ENCODE measurements at places on chromosomes 2 and 18.

- no peak for DNase-seq
Measured at GRCh38 chr18:54558609-54559585, 32.1 kb upstream of the DYNAP start.

DNA sequence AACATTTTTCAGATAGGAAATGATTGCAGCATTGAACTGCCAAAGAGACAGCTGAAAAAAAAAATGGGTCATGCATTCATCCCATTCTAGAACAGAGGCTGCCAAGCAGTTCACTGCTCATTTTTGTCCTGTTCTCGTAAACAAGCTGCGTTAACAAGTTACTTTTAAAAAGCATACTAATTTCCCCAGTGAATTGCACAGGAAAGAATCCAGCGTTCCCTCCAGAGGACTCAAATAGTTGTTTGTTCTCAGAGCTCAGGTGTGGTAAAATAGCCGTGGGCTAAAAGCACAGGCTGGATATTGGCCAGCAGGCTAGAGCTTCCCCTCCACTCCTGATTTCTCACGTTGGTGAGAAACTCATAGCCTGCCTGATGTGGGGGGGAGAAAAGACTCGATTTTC is 76.1 kb upstream of the AQP4 start:
- DNase-seq: no peak

DNA sequence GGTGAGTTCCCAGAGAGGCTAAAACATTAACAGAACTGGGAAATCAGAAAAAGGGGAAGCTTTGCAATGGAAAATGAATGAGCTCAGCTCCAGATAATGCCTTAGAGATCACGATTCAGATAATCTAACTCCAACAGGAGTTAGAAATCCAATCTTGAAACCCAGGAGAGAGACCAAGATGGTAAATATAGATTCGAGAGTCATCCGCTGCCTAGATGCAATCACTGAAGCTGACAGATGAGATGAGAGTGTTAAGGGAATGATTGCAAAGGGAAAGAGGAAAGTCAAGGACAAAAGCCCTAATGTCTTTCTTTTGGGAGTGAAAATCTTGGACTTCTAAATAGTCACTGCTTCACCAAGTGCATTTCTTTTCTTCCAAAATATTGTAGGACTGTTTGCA is 722.0 kb downstream of the EPHA4 start:
- DNase-seq: no peak

DNA sequence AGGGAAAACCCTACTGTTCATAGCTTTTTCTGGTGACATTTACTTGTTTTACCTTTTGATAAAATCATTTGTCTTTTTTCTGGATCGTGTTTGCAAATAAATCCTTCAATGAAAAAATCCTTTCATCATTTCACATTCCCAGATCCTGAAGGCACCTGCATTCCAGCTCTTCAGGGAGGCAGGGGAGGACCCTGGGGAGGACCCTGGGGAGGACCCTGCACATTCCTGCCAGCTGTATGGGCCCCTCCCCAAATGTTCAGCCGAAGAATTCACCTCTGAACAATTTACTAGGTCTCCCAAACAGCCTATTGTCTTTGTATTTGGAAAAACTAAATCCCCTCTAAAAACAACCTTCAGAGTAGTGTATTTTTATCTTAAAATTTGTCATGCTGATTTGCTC is 558.4 kb upstream of the ID2 start:
- no peak for DNase-seq

- no peak for DNase-seq
Measured at GRCh38 chr2:120210270-120210693, 12.9 kb downstream of the TMEM185B start.

GRCh38 chr18:62128157-62128556 is 58.7 kb downstream of the PIGN start:
- no peak for DNase-seq

GRCh38 chr18:7681298-7681697 is 114.2 kb downstream of the PTPRM start:
- DNase-seq: no peak

- no peak for DNase-seq
Measured at GRCh38 chr2:88638743-88639142, 11.5 kb upstream of the EIF2AK3 start.

DNA sequence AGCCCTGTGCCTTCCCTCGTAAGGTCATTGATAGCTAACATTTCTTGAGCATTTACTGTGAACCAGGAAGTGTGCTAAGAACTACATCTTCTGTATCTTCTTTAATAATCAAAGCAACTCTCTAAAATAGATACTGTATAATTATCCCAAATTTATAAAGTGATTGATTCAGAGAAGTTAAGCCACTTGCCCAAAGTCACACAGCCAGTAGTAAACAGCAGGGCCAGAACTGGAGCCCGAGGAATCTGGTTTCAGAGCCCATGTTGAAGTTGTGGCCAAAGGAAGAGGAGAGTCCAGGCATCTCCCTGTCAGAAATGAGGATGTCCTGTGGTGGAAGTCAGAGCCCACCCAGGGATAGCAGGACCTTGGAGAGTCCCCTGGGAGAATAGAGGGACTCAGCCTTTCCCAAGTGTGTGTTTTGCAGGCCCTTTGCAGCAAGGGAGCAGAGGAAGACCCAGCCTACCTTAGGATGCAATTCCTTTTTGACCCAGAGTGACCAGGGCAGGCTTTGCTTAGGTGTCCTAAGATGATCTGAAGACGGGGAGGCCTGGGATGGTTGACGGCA is 134.2 kb downstream of the DYSF start:
- no peak for DNase-seq

GRCh38 chr2:69217333-69218080 is 169.5 kb downstream of the GFPT1 start:
- DNase-seq: no peak

- DNase-seq: peak; percentile 90
Measured at GRCh38 chr18:12456441-12456840, 48.7 kb downstream of the PRELID3A start.

DNA sequence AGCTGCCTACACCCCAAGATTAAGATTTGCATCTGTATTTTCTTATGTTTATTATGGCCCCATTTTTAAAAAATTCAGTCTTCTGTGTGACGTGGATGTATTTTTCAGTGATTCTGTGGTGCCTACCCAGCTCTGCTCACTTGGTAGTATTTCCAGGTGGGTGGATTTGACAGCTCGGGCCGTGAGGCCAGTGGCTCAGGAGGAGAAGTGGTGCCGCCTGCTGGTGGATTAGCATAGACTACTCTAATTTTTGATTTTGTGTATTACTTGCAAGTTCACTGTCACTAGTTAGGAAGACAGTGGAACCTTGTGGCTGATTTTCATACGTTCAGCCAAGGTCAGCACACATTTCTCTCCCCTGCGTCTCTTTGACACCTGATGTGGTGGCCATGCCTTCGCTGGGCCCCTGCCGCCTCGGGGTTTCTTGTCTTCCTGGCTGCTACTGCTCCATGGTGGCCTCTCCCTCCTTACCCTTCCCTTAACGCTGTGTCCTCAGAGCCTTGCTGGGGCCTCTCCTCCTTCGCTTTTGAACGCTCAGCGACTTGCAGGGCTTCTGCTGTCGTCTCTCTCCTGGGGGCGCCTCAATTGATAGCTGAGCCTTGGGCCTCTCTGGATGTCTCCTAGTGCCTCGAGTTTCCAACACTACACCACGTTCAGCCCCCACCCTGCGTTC is 89.4 kb downstream of the DGKD start:
- DNase-seq: no peak

- no peak for DNase-seq
Measured at GRCh38 chr2:192288295-192288694, 93.6 kb upstream of the TMEFF2 start.

DNA sequence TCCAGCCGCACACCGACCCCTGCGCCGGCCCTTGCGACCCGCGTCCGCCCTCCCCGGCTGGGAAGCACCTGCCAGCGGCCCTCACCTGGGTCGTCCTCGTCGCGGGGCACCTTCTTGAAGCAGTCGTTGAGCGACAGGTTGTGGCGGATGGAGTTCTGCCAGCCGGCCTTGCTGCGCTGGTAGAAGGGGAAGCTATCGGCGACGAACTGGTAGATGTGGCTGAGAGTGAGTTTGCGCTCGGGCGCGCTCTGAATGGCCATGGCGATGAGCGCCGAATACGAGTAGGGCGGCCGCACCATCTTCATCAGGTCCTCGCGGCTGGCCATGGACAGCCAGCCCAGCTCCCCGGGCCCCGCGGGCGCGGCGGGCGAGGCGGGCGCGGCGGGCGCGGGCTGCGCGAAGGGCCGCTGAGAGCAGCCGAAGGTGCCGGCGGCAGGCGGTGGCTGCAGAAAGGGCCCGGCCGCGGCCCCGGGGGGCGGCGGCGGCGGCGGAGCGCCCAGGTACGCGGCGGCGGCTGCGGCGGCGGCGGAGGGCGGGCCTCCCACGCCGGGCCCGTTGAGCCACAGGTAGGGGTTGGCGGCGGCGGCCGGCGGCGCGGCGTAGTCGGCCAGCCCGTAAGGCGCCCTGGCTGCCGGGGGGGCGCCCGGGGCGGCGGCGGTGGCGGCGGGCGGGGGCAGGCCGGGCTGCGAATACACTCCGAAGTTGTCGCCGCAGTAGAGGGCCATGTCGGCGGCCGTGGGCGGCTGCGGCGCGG is 505 bp downstream of the FOXI3 start:
- no peak for DNase-seq

GRCh38 chr2:177263451-177264208 is 897 bp downstream of the NFE2L2 start:
- DNase-seq: peak; percentile 78

DNA sequence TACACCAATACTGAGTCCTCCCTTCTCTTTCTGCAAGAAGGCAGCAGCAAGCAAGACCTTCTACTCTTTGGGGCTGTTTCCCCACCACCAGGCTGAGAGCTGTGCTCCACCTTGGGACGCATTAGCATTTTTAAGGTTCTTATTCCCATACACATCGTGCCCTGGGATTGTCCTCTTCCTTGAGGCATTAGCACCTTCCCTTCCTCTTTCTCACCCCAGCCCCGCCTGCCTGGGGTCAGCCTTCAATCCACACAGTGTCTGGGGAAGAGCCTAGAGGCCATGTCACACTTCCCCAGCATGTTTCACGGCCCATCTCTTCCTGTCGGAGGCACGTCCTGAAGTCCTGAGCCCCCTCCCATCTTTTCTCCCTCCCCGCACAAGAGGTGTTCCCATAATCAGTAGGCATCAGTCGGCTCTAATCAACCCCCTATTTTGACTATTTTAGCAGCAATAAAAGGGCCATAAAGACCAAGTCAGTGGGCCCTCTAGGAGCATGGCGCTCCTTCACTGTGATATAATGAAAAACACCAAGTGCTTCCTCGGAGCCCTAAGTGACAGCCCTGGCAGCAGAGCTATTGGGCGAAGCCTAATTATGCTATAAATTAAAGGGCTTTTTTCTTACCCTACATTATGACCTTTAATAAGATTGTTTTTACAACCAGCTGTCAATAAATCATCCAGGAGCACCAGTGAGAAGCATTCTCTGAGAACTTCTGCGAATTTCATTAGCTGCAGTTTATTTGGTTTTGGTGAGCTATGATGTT is 55.0 kb upstream of the PKDCC start:
- DNase-seq: no peak

GRCh38 chr2:21254170-21254965 is 130.6 kb downstream of the TDRD15 start:
- no peak for DNase-seq

DNA sequence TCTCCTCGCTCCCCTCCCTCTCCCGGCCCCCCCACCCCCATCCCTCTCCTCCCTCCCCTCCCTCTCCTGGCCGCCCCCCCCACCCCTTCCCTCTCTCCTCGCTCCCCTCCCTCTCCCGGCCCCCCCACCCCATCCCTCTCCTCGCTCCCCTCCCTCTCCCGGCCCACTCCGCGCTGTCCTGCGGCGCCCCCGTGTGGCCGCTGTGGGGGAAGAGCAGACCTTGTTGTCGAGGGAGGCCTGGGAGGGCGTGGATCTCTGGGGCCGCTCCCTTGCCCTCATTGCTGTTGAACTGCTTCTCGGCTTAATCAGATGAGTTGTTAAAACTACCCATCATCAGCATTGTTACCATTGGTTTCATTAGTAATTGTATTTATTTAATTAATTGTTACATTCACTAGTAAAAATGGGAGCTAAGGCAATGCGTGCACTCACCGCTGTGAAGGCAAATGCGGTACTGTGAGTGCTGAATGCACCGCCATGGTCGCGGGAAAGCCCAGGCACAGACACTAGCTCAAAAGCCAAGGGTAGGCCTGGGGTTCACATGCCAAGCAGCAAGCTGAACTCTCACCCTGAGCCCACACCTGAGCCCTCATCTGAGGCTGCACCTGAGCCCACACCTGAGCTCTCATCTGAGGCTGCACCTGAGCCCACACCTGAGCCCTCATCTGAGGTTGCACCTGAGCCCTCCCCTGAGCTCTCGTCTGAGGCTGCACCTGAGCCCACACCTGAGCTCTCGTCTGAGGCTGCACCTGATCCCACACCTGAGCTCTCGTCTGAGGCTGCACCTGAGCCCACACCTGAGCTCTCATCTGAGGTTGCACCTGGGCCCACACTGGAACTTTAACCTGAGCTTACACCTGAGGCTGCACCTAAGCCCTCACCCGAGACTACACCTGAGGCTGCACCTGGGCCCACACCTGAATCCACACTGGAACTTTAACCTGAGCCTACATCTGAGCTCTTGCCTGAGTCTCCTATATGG is 8.8 kb downstream of the RTP5 start:
- DNase-seq: no peak

- DNase-seq: no peak
Measured at GRCh38 chr2:237567276-237568029, 1.1 kb downstream of the PRLH start.

GRCh38 chr2:33011941-33012340 is 65.2 kb downstream of the LTBP1 start:
- no peak for DNase-seq

DNA sequence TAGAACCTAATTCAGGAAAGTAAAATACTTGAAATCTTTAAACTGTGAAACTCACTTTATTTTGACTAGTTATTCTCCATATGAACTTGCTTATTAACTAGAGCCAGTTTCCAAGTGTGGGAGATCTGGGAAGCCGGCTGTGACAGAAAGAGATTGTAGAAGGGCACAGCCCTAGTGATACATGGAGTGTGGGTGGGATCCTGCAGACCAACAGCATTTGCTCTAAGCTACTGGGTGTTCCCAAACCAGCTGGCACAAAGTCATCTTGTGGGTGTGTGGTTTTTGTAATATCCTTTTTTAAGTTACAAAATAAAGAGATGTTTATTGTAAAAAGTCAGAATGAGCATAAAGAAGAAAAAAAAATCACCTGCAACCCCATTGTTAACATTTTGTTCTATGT is 3.4 kb downstream of the DUSP19 start:
- DNase-seq: no peak

- no peak for DNase-seq
Measured at GRCh38 chr2:168155046-168155445, 92.3 kb downstream of the STK39 start.

DNA sequence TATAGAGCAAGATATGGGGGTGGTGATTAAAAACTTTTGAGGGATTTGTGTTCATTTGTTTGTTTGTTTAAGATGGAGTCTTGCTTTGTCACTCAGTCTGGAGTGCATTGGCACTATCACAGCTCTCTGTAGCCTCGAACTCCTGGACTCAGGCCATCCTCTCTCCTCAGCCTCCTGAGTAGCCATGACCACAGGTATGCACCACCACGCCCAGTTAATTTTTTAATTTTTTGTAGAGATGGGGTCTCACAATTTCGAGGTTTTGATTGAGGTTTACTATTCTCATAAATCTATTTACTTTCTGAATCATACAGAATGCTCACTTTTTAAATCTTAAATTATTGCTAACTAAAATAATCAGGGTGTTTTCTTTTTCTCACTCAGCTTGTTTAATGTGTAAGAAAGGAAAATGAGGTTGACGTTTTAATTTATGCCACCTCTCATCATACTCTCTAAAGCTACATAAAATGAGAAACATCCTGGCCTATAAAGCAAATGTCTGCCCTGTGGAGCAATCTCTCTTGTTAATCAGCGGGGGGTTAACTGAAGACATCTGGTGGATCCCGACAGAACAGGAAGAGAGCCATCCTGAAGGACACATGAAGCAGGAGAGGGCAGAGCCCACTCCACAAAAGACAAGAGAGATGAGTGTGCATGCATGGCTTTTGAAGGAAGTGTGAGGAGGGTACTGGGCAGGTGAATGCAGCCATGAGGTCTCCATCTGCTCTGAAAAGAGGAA is 589.1 kb upstream of the SLC8A1 start:
- no peak for DNase-seq

Measured in NCI-H524 treated with DMSO at 0.1 percent for 48 hours (cell line).